ENCODE measurements at places on chromosomes 5 and 9.
A peak's percentile ranks its signal among the peaks of the same experiment; 100 is the strongest.

DNA sequence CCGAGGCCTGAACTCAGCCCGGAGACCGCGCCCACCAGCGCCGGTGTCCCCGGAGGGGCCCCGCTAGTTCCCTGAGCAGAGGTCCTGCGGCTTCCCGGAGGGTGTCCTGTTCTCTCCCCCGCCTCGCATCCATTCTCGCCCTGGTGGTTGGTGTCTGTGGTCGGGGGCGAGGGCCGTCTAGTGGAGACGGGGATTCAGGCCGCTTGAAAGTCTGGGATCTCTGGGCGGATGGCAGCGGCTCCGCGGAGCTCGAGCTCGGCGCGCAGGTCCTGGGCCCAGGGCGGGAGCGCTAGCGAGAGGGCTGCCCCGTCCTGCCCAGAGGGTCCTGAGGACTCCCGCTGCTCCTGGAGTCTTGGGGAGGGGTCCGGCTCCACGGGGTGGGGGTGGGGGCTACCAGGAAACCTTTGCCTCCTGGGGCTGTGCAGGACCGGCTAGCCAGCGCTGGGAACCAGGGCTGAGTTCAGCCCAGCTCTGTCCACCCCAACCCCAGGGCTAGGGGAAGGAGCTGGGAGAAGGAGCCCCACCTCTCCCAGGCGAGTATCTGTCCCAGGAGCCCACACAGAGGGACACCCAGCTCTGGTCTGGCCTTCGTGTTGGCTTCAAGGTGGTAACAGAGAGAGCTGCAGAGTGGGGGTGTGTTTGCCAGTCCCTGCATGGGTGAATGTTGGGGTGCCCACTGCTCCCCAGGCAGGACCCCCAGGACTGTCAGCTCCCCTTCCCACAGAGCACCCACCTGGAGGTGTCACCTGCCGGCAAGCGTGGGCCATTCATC lies 4.0 kb downstream of the TOR4A start:
- DNase-seq: no peak

DNA sequence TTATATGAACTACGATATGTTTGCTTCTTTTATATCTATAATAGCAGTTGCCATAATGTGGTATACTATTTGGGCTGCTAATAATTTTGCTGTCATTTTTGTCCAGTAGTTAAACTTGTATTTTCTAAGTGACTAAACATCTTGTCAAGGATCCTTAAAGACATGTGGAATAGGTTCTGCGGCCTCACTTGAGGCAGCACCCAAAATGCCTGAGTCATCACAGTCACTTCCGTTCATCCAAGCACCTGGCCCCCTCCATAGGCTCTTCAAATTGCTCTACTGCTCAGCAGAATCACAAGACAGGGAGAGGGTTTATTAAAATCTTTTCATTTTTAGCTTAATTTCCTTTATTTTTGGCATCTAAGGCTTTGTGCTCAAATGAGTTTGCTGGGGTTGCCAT lies 259.1 kb downstream of the AOPEP start:
- no peak for DNase-seq

DNA sequence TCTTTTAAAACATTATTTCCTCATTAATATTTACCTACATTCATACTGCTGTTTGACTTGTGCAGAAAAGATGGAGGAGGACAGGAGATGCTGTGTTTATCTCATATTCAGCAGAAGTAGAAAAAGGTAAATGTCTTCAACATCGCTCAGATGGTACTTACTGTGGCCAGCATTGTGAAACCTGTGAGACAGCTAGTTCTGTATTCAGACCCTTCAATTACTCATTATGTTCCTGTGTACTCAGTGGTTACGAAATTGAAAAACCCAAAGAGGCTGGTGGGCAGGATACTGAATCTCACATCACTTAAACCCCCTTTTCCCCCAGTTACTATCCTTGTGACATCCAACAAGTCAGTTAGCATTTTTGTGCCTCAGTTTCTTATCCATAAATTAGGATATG lies 216.0 kb downstream of the KDM4C start:
- DNase-seq: no peak

- no peak for DNase-seq
Measured at GRCh38 chr5:147310059-147310704, 75.4 kb downstream of the STK32A start.

DNA sequence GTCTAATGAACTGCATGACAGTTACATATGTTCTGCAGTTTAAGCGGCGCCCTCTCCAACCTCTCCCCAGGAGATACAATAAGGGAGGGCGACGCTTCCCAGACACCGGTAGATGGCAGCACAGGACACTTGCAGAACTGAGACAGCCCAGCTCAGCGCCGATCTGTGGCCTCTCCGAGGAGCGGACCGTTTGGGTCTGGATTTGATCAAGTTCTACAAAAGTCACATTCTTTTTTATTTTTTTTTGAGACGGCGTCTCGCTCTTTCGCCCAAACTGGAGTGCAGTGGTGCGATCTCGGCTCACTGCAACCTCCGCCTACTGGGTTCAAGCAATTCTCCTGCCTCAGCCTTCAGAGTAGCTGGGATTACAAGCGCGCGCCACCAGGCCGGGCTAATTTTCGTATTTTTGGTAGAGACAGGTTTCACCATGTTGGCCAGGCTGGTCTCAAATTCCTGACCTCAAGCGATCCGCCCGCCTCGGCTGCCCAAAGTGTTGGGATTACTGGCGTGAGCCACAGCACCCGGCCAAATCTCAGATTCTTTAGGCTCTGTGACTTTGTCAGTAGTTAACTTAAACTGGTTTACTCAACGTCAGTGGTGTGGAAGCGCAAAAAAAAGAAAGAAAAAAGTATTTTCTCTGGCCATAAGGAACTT lies 1.4 kb upstream of the ATOSB start:
- DNase-seq: peak; percentile 73

DNA sequence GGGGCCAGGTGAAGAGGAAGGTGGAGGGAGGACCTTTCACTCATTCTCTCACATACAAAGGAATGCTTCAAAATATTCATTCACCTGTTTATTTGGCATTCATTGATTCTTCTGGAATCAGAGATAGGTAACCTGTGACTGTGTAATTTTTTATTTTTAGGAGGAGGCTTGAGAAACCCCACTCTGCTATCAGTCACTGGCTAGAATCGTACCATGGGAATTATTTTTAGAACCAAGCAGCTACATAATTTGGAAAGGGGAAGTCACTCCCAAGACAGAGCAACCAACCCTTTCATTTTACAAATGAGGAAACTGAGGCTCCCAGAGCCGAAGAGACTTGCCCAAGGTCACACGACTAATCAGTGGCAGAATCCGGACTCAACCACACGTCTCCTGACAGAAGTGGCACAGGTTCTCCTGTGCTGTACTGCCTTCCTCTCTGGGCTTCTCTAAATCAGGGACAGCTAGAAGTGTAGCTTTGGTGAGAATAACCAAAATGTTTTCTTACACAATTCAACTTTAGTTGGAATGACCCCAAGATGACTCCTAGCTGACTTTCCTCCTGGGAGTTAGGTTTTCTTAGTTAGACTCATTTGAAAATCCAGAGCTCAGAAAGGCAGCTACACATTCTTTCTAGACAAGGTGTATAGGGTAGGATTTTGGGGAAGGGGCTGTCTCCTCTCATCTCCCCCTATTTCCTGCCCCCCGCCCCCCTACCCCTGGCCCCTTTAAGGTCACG lies 264.3 kb upstream of the PANK3 start:
- DNase-seq: no peak

GRCh38 chr5:6818594-6819511 lies 105.6 kb downstream of the TENT4A start:
- no peak for DNase-seq

GRCh38 chr9:79632705-79633104 lies 60.9 kb downstream of the TLE4 start:
- DNase-seq: no peak

GRCh38 chr5:77180167-77181081 lies 30.1 kb upstream of the PDE8B start:
- DNase-seq: no peak

DNA sequence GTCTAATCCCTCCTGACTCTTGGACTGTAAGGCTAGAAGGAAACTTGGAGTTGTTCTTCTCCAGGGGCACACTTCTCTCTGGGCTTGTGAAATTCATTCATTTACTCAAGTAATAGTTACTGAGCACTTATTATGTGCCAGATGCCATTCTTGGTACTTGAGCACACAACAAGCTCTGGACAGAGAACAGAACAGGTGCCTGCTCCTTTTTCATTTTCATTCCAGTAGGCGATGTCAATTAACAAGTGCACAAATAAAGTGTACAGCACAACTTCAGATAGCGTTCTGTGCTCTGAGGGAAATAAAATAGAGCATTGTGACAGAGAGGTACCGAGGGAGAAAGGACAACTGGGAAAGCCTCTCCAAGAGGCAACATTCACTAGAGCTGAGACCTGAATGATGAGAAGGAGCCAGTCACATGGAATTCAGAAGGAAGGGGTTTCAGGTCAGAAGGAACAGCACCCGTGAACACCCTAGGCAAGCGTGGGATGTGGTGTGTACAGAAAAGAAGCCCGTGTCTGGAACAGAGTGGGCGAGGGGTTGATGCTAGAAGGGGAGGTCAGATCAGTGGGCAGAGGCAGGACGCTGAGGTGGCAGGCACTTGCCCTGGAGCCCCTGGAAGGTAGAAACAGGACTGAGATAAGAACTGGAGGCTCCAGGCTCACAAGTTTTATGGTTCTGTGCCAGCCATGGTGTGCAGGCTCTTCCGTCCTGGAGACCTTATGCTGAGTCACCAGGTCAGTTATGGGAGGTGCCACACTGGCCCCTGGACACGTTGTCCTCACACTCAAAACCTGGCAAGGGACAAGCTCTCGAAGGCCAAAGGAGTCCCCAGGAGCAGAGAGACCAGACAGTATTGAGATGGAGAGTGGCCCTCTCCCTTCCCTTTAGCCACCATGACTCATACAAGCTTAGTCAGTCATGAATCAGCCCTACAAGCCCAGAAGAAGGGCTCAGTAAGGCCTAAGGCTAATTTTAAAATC lies 7.2 kb upstream of the ABLIM3 start:
- no peak for DNase-seq

GRCh38 chr9:122930541-122931225 lies 629 bp downstream of the ZBTB26 start:
- DNase-seq: no peak

- no peak for DNase-seq
Measured at GRCh38 chr9:94144394-94144793, 60.1 kb downstream of the PTPDC1 start.

DNA sequence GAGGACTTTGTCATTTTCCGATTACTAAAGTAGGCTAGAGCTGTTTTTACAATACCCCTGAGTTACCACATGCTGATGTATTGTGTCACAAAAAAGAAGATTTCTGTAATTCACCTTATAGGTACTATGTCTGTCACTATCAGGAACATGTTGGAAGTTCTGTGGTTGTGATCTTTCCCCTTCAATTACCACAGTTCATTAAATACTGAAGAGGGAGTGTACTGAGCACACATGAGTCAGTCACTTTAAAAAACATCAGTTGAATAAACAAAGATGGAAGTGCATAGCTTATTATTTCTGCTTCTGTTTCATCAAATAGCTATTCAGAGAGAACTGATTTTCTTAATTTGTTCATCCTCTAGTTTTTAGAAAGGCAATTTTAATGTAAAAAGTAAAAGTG lies 31.7 kb downstream of the AP3S1 start:
- no peak for DNase-seq

GRCh38 chr9:129432297-129433154 lies 188.4 kb downstream of the C9orf50 start:
- no peak for DNase-seq

DNA sequence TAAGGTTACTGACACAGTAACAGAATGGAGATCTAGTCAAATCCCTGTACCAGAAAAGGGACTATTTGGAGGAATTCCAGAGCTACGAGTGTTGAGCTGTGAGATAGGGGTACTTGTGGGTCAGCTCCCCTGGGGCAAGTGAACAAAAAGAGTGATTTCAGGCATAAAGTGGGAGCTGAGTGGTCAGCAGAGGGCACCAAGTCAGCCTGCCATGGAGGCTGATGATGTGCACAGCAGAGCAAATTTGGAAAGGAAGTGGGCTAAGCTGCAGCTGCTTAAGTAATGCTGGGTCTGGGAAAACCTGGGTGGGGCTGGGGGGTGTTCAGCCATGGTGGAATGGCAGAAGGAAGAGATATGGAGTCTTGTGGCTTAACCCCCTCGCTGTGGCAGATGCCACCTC lies 327.9 kb downstream of the NTRK2 start:
- DNase-seq: no peak

- DNase-seq: no peak
Measured at GRCh38 chr9:116544896-116545295, 142.2 kb upstream of the TRIM32 start.

DNA sequence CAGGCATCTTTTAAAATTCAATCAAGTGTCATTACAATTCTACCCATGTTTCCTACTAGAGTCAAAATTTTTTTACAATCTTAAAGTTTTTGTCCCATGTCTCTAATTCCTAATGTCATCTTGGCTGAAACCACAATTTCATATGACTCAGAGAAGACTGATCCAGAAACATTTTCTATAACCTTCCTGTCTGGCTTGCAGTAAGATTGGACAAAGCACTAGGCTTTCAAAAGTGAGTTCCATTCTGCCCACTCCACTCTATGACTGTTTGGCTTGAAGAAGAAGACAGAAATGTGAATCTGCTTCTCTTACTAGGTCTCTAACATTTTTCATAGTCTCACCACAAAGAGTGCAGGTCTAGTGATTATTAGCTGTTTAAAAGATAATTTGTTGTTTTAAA lies 88.8 kb downstream of the NR3C1 start:
- DNase-seq: no peak

GRCh38 chr9:130639124-130639765 lies 25.1 kb upstream of the PRDM12 start:
- DNase-seq: no peak

- DNase-seq: no peak
Measured at GRCh38 chr5:100434815-100435214, 100.4 kb upstream of the FAM174A start.

GRCh38 chr9:132744881-132745755 lies 74.9 kb downstream of the GTF3C4 start:
- no peak for DNase-seq

GRCh38 chr5:34474573-34475021 lies 181.5 kb upstream of the RAI14 start:
- DNase-seq: peak; percentile 9

DNA sequence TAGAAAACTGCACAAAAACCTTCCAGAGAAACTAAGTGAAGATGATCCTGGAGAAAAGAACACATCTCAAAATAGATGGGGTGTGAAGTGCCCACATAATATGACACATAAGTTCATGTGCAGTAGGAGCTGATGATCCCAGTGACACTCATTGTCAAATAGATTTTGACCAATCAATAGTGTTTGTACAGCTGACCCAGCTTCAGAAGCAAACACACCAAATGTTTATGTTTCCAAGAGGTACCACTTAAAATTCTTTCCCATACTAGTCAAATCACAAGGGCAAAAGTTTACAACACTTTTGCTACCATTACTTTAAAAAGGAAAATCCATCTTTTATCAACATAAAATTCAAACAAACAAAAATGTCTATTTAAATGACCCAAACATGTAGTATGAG lies 175.0 kb downstream of the MLLT3 start:
- no peak for DNase-seq
